Neural cell (in vitro differentiated cells): ENCODE measurements at places on chromosomes 12 and 14. TPM values are rescaled to one million over a fixed set of nuclear protein-coding genes. Genes with fewer than 3 reads are reported as not detected.

Gene KRT75
- polyA plus RNA-seq, result not detected in 2 replicates

Gene C1QL4
- polyA plus RNA-seq, result 13.7 and 15.4 TPM in 2 replicates

Gene NELL2
- 41.8 and 46.8 TPM in 2 replicates for polyA plus RNA-seq

Gene TAS2R19
- 5.7 and 11.2 TPM in 2 replicates for polyA plus RNA-seq

Gene GALNT16
- polyA plus RNA-seq, result 23.8 and 25.2 TPM in 2 replicates

Gene MEG3
- polyA plus RNA-seq, result not detected in 2 replicates

Gene ALX1
- 0.43 TPM in 1 of 2 replicates, not detected in the other for polyA plus RNA-seq

Gene LRCOL1
- not detected in 2 replicates for polyA plus RNA-seq

Gene PROX2
- polyA plus RNA-seq, result not detected in 2 replicates
